Skeletal muscle cell (primary cell): ENCODE measurements at places on chromosomes 1 and 21.

GRCh38 chr1:229888561-229889001, 178.5 kb upstream of the GALNT2 start:
- DNase-seq: no peak

DNA sequence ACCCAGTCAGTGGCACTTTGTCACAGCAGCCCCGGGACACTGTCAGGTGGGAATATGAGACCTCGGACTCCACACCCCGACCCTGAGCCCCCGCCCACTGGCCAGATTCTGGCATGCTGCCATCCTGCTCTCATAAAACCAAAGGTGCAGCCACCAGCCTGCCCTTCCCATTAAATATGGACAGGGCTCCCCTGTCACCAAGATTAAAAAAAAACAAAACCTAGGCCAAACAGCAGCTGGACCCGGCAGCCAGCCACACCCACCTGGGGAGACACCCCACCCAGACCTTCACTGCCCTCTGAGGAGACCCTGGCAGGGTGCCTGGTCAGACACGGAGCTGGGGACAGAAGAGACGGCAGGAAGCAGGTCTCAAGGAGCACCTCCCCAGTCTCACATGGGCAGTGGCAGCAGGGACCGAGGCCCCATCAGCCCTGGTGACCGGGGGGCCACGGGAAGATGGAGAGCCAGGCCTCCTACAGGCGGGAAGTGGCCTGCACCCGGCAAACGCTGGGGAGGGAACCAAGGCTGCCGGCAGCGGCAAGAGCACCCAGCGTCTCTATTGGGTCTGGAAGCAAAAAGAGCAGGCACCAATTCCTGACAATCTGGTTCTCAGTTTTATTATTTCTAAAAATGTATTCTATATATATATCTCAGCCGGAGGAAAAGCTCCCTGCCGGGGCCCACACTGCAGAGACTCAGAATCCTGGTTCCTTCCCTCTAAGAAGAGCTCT, 61.9 kb downstream of the ACOT7 start:
- no peak for DNase-seq

DNA sequence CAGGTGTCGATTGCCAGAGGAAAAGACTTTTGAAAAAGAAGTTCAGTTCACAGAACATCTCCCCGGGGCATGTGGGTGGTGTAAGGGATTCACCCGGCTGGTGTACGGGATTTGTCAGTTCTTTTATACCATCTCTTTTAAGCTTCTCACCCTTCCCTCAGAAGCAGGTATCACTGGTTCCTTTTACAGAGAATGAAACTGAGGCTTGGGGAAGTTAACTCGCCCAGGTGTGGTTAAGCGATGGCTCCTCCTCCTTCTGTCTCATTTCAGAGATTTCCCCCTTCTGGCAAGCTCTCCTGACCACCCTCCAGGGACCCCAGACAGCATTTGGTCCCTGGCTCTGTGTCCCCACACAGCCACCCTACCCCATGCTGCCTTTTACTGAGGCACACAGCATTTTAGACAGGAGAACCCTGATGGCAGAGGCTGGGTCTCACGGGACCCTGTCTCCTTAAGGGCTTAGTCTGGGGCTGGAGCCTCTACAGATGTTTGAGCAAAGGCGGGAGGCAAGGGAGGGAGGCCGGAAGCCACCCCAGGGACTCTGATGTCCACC, 2.8 kb upstream of the ECE1 start:
- DNase-seq: no peak

- DNase-seq: no peak
Measured at GRCh38 chr1:160459056-160459455, 58.7 kb downstream of the VANGL2 start.

DNA sequence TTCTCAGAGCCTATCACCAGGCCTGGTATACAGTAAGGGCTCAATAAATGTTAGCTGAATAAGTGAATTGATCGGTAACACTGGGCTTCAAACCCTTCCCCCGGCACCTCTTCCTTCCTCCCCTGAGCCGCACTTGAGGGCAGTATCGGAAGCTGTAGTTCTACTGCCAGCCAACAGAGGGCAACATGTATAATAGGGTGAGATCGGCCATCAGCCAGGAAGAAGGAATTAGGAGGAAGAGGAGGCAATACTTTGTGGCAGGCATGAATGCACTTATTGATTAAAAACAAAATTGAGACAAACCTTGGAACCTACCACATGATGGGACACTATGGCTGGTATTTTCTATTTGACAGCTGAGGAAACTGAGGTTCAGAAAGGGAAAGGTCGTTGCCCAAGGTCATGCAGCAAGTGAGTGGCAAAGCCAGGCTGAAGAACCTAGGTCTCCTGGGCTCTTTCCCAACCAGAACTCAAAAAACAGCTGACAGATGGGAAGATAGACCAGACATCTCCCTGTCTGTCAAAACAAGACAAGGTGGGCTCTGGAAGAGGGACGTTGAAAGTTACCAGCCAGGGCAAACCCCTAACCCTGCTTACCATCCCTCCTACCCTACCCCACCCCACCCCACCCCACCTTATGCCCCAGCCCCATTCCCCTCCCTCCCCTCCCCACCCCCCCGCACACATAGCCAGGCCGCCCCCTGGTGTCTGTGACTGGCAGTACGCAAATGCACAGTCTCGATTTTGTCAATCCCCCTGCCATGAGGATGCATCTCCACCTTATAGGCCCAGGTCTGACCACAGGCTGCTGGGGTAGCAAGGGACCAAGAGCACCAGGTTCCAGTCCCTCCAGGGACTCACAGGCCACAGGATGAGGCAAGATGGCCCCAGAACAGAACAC, 107.3 kb upstream of the RUNX3 start:
- DNase-seq: no peak

GRCh38 chr1:158095737-158096335, 84.9 kb upstream of the CD1D start:
- no peak for DNase-seq

DNA sequence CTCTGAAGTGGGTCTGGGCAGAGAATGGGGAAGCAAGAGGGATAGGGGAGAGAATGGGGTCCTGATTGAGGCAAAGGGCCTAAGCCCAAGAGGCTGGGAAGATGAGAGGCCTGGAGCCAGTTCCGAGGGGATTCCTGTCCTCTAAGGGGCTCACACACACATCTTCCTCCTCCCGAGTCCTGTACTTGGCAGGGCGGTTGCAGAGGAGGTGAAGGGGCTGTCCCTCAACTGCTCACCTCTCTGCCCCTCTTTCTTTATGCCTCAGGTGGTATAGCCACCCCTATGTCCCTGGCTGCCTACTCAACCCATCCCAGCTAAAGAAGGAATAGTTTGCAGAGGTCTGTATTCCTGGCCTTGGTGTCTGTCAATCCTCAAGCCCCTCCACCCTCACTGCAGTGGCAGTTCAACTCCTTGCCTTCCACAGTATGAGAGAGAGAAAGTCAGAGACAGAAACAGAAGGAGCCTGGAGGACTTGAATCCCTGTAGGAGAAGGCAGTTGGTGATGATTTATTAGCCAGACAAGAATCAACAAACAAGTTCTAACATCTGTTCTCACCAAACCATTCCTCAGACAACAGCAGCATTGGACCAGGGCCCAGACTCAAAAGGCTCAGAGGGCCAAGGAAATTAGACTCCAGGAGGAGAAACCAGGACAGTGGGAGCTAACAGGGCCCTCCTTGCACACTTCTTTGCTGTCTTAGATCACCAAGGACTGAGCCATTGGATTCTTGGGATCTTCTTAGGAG, 10.7 kb downstream of the SH2D2A start:
- peak; percentile 89 for DNase-seq

DNA sequence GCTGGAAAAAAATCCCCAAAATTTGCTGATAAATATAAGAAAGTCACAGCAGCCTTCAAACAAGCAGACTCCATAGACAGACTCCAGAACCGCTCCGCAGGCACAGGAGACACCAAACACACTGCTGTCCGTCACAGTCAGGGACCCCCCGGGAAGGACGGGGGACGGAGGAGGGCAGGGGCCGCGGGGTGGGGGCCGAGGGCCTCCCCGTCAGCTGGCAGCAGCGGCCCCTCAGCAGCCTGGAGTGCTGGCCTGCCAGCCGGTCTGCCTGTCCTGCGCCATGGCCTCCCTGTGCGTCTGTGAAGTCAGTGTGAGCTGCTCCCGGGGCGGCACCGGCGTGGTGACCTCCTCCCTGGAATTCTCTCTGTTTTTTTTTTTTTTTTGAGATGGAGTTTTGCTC, 10.1 kb upstream of the C1orf159 start:
- DNase-seq: no peak

DNA sequence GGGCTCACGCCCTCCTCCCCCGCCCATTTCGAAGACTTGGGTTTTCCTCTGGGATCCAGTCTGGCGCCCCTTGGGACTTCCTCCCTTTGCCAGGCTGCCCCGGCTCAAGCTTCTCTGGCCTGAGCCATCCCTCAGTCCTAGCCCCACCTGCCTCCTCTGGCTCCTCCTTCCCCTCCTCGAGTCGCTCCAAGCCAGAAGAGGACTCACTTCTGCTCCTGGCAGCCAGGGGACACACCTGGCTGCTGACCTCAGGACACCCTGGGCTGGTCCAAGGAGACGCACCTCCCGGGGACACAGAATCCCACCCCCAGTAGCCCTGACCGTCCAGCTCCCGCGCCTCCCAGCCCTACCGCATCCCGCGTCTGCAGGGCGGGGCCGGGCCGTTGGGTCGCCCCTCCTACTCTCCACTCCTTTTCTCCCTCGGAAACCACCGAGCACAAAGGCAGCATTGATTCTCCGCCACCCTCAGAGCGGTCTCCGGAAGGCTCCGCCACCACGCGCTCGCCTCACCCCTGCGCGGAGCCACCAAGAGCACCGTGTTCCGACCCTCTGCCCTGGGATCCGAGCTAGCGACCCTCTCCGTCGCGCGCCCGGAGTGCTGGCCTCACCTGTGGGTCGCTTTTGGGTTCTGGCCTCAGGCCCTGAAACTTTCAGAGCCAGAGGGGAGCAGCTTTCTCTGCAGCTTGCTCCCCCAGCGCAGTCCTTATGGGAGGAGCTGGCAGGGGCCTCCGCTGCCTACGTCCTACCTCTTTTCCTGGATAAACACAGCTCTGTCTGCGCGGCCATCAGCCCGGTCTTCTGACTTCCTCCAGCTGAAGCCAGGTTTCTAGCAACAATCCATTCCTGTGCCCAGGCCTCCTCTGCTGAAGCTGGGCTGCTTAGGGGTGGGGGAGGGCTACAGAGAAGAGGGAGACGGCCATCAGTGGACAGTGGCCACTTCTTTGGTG, at the start of gene C2CD4D:
TSS of gene C2CD4D (minus strand) at position 364 of the 947 bp plus-strand sequence. CDS start 831 bp downstream, outside the sequence.
- DNase-seq: no peak
